Fibroblast of skin of back (primary cell): ENCODE measurements at places on chromosomes 3 and 15.
A peak's percentile ranks its signal among the peaks of the same experiment; 100 is the strongest.

- DNase-seq = no peak
Measured at GRCh38 chr3:143291836-143292447, 172.4 kb downstream of the CHST2 start.

- peak; percentile 7 for DNase-seq
Measured at GRCh38 chr15:101827257-101827656, 15.3 kb downstream of the OR4F15 start.

- DNase-seq = peak; percentile 22
Measured at GRCh38 chr15:29986946-29987345, 95.8 kb upstream of the GOLGA8J start.

- no peak for DNase-seq
Measured at GRCh38 chr3:187794731-187795130, 49.5 kb upstream of the BCL6 start.

- peak; percentile 97 for DNase-seq
Measured at GRCh38 chr15:37824717-37825382, 109.6 kb upstream of the TMCO5A start.

- no peak for DNase-seq
Measured at GRCh38 chr15:33125894-33126537, 68.5 kb downstream of the FMN1 start.

DNA sequence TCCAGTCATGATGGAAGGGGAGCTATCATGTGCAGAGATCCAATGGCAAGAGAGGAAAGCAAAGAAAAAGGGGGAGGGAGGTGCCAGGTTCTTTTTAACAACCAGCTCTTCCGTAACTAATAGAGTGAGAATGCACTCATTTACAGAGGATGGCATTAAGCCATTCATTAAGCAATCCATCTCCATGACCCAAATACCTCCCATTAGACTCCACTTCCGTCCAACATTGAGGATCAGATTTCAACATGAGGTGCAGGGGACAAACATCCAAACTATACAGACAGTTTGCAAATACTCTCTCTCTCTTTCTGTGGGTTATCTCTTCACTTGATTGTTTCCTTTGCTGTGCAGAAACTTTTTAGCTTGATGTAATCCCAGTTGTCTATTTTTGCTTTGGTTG is 21.2 kb downstream of the ZDHHC23 start:
- no peak for DNase-seq

GRCh38 chr3:32614956-32615355 is 44.3 kb upstream of the DYNC1LI1 start:
- DNase-seq = peak; percentile 52

- DNase-seq = no peak
Measured at GRCh38 chr15:101193806-101194545, 57.9 kb downstream of the CHSY1 start.

GRCh38 chr3:55534876-55535275 is 47.8 kb upstream of the WNT5A start:
- no peak for DNase-seq

- no peak for DNase-seq
Measured at GRCh38 chr3:38988955-38989354, 62.8 kb downstream of the SCN11A start.

GRCh38 chr3:108548886-108549285 is 38.5 kb upstream of the MYH15 start:
- no peak for DNase-seq

GRCh38 chr3:40583691-40584090 is 58.9 kb downstream of the ZNF621 start:
- DNase-seq = no peak

- no peak for DNase-seq
Measured at GRCh38 chr3:196654006-196654734, 14.7 kb downstream of the NRROS start.
